ENCODE measurements at places on chromosomes 13 and 19.

- DNase-seq, result no peak
These were observed 1.0 kb downstream of the DCLK1 start for GRCh38 chr13:36130193-36130551.

- DNase-seq, result no peak
These were observed 7.3 kb downstream of the KLK8 start for GRCh38 chr19:50994129-50994528.

DNA sequence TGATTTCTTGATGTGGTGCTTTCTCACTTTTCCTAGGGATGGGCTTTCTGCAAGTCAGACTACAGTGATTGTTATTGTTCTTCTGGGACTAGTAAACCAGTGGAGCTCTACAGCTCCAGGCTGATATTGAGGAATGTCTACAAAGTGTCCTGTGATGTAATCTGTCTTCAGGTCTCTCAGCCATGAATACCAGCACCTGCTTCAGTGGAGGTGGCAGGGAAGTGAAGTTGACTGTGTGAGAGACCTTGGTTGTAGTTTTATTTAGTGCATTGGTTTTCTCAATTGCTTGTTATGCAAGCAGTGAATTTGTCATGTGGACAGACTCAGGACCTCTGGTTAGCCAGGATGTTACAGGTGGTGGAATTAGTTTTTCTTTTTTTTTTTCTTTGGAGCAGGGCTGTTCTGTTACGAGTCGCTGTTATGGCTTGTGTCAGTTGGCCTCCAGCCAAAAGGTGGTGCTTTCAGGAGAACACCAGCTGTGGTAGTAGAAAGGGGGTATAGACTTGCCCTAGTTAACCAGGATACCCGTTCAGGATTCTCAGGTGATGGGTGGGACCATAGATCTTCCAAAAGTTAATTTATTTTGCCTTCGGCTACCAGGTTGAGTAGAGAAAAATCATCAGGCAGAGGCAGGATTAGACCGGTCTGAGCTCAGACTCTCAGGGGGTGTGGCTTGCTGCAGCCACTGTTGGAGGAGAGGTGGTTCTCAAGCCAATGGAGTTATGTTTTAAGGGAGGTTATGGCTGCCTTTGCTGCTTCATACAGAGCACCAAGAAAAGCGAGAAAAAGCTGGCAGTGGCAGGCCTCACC is 11.9 kb upstream of the ZNF675 start:
- DNase-seq, result no peak

- DNase-seq, result no peak
These were observed 72.6 kb upstream of the C13orf46 start for GRCh38 chr13:114046431-114046975.
